ENCODE measurements at places on chromosomes 4 and X.

DNA sequence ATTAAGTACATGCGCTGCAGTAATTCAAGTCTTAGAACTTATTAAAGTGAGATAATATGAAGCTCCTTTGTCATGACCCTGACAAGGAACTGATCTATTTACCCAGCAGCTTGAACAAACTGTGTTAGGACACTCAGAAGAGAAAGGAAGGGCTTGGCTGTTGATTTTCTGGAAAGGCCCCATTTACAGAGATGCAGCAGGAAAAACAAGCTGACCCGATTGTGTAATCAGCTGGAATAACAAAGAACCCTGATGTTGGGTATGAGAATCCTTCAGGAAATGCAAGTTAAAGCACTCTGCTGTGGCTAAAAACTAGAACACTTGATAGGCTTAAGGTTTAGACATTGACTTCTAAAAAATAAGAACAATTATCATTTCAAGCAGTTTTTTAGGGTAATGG lies 64.8 kb downstream of the TBC1D9 start:
- no peaks in the 10 kb centered on the region for H3K4me1 ChIP-seq
- no peak for DNase-seq
- H3K36me3 ChIP-seq, result no peaks in the 10 kb centered on the region
- peaks cover 20% of the 10 kb centered on the region for H3K27me3 ChIP-seq

- peaks cover 43% of the 10 kb centered on the region for H3K4me1 ChIP-seq
- no peak overlapping the region for H3K27ac ChIP-seq
- H3K36me3 ChIP-seq, result peaks cover 11% of the 10 kb centered on the region
- no peaks in the 10 kb centered on the region for H3K27me3 ChIP-seq
- no peak for DNase-seq
These were observed 149.4 kb upstream of the KLF3 start for GRCh38 chr4:38514465-38515146.

- no peaks in the 10 kb centered on the region for H3K36me3 ChIP-seq
- no peak overlapping the region for H3K4me3 ChIP-seq
- H3K27ac ChIP-seq, result no peak overlapping the region
- no peaks in the 10 kb centered on the region for H3K4me1 ChIP-seq
- DNase-seq, result no peak
These were observed 59.9 kb downstream of the TRIML1 start for GRCh38 chr4:188198982-188199792.

DNA sequence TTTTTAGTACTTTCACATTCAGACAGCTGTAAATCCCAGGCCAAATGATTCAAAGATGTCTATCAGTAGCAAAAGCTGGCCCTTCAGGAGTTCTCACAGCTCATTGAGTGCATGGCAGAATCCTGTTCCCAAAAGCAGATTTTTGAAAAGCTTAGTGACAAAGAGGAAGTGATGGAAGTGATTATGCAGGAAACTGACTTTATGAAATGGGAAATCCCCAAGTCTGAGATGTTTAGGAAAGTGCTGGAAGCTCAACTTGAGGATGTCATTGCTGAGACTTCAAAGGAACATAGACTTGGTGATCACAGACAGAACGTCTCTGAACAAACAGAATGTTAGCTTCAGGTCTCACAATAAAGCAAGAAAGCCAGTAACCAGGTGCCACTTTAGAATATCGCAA lies 51.0 kb upstream of the CFAP47 start:
- no peaks in the 10 kb centered on the region for H3K4me1 ChIP-seq
- H3K27me3 ChIP-seq, result no peaks in the 10 kb centered on the region
- H3K27ac ChIP-seq, result no peak overlapping the region
- no peak for DNase-seq

- no peaks in the 10 kb centered on the region for H3K4me1 ChIP-seq
- H3K27me3 ChIP-seq, result no peaks in the 10 kb centered on the region
- no peak overlapping the region for H3K27ac ChIP-seq
- no peak for DNase-seq
- no peak overlapping the region for H3K4me3 ChIP-seq
These were observed 52.4 kb downstream of the PACRGL start for GRCh38 chr4:20752641-20753040.

GRCh38 chr4:176902710-176903323 lies 110.1 kb upstream of the VEGFC start:
- H3K4me1 ChIP-seq, result no peaks in the 10 kb centered on the region
- no peaks in the 10 kb centered on the region for H3K36me3 ChIP-seq
- DNase-seq, result no peak
- no peak overlapping the region for H3K4me3 ChIP-seq
- H3K27me3 ChIP-seq, result no peaks in the 10 kb centered on the region

DNA sequence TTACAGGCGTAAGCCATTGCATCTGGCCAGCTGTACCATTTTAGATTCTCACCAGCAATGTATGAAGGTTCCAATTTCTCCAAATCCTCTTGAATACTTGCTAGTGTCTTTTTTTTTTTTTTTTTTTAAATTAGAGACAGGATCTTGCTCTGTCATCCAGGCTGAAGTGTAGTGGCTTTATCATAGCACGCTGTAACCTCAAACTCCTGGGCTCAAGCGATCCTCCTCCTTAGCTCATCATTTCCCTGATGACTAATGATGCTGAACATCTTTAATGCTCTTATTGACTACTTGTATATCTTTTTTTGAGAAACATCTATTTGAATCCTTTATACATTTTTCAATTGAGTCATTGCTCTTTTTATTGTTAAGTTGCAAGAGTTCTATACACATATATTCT lies 40.3 kb downstream of the HDAC8 start:
- no peaks in the 10 kb centered on the region for H3K4me1 ChIP-seq
- H3K27ac ChIP-seq, result no peak overlapping the region
- no peaks in the 10 kb centered on the region for H3K36me3 ChIP-seq
- H3K27me3 ChIP-seq, result no peaks in the 10 kb centered on the region

- H3K4me3 ChIP-seq, result no peak overlapping the region
- H3K4me1 ChIP-seq, result no peaks in the 10 kb centered on the region
- no peak overlapping the region for H3K27ac ChIP-seq
These were observed 352.8 kb downstream of the MAPK10 start for GRCh38 chr4:86007042-86007441.

DNA sequence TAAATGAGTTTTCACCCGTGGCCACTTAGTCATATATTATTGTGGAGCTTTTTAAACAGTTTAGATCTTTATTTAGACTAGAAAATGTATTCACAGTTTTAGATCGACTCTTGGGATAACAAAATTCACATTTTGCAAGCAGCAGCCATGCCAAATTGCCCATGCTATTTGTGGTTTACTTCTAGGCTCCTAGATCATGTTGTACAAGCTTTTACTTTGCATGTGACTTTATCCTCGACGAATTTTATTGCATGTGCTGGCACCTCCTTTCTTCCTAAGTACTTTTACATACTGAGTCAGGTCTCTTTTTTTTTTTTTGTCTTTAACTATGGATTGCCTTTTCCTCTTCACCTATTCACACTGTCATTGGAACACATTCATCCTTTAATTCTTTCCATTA lies 23.2 kb downstream of the BBS12 start:
- H3K27ac ChIP-seq, result no peak overlapping the region
- no peaks in the 10 kb centered on the region for H3K4me1 ChIP-seq
- H3K36me3 ChIP-seq, result peaks cover 2% of the 10 kb centered on the region
- DNase-seq, result no peak
- H3K4me3 ChIP-seq, result no peak overlapping the region

DNA sequence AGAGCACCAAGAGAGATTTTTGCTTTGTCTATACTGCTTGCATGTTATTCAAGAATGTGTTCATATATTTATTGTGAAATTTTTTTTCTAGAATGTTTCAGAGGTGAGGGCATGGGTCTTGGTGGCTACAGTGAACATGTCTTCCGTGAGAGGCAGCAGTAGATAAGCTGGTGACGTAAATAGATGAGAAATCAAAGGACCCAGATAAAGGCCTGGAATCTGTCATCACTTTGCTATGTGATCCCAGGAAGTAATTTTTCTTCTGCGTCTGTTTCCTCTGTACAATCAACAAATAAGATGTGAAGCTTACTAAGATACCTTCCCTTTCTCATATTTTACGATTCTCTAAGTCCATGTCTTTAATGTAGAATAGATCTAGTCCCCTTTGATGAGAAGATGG lies 129.1 kb downstream of the COL4A6 start:
- no peak overlapping the region for H3K4me3 ChIP-seq
- no peaks in the 10 kb centered on the region for H3K27me3 ChIP-seq
- H3K36me3 ChIP-seq, result no peaks in the 10 kb centered on the region
- DNase-seq, result no peak
- no peak overlapping the region for H3K27ac ChIP-seq

GRCh38 chrX:15468036-15468435 lies 25.1 kb downstream of the PIR start:
- H3K27me3 ChIP-seq, result no peaks in the 10 kb centered on the region
- no peaks in the 10 kb centered on the region for H3K4me1 ChIP-seq
- no peak overlapping the region for H3K27ac ChIP-seq
- no peaks in the 10 kb centered on the region for H3K36me3 ChIP-seq

DNA sequence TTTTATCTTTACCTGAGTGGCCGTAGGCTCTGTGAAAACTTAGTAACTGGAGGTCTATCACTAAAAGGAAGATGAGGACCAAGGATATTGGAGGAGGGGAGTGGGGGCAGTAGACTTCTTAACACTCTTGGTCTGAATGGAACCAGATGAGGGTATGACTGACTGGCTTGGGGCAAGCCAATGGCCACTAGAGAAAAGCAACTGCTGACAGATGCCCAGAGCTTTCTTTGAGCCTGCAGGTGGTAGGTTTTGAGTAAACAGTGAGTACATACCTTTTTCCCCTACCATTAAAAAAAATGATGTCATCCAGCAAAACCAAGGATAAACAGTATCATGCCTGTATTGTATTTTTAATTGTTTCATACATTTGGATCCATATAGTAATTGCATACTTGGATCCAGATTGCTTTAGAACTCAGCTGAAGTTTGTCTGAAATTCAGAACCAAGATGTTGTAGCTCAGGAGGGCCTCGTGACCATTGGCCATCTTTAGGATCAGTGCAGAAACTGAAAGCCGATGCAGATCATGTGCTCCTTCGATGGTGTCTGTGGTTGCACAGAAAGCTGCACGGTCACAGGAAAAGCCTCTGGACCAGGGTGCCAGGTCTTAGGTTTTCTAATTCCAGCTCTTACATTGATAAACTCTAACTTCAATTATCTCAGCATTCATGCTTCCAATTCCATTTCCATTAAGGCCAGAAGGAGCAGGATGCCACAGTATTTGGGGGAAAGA lies 131.0 kb downstream of the PDGFRA start:
- no peak for DNase-seq
- peaks cover 2% of the 10 kb centered on the region for H3K36me3 ChIP-seq
- H3K4me1 ChIP-seq, result no peaks in the 10 kb centered on the region
- H3K4me3 ChIP-seq, result no peak overlapping the region
- H3K27ac ChIP-seq, result no peak overlapping the region

GRCh38 chr4:19304028-19304427 lies 947.7 kb upstream of the SLIT2 start:
- H3K4me3 ChIP-seq, result no peak overlapping the region
- DNase-seq, result no peak
- no peaks in the 10 kb centered on the region for H3K36me3 ChIP-seq
- no peaks in the 10 kb centered on the region for H3K4me1 ChIP-seq
- H3K27me3 ChIP-seq, result no peaks in the 10 kb centered on the region
- no peak overlapping the region for H3K27ac ChIP-seq

DNA sequence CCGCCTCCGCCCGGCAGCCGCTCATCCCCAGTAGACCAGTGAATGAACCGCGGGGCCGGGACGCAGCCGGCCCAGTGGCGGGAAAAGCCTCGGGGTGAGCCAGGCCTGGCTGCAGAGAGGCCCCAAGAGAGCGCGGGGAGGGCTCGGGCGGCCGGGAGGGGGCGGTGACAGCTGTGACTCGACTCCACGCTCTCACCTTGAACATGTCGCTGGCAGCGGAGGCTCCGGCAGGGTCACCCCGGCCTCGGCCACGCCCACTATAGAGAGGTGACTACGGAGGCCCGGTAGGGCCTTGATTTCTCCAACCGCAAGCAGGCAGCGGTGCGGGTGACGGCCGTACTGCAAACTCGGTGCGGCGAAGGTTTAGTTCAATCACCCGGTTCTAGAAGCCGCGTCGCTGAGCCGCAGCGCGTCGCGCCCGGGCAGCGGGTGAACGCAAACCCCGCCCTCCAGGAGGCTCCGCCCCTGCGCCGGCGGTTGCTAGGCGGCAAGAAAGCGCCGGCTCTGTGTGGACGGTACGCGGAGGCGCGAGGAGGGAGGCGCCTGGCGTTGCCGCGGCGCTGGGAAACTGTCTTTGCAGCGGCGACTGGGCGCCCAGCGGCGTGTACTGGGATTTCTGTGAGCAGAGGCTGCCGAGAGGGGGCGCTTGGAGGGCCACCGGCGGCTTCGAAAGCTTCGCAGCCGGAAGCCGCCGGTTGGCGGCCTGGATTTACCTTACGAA lies at the start of the genes APOO and CXorf58:
APOO (minus strand) TSS at position 441 of the 721 bp plus-strand sequence; CDS start at position 205, 236 bp downstream.
CXorf58 (plus strand) TSS at position 509 of the 721 bp plus-strand sequence. CDS start 2,297 bp downstream, outside the sequence.
- peaks cover 6% of the 10 kb centered on the region for H3K4me1 ChIP-seq
- H3K36me3 ChIP-seq, result peaks cover 10% of the 10 kb centered on the region
- peak within 1 kb of the TSS; percentile 87 for H3K27ac ChIP-seq
- no peaks in the 10 kb centered on the region for H3K27me3 ChIP-seq
- DNase-seq, result peak; percentile 86

DNA sequence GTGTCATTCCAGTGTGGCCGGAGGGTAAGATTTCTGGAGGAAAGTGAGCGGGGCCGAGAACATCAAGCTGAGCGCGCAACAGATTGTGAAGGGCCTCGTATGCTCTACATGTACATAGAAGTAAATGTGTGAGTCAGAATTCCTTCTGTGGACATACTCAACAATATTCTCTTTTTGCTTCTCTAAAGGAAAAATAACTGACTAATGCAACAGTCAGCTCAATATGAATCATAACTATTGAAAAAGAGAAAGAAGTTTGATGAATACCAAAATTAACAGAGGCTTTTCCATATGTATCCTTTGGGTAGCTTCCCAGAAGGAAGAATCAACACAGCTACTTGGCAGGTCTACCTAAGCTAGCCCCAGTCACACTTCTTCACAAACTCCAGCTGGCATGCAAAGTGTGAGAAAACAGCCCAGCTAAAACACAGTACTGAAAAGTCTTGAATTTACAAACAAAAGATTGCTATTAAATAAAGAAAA lies 87.5 kb upstream of the ZFP42 start:
- H3K27ac ChIP-seq, result no peak overlapping the region
- no peaks in the 10 kb centered on the region for H3K4me1 ChIP-seq
- no peak for DNase-seq

GRCh38 chr4:152535360-152535902 lies 461 bp downstream of the FBXW7 start:
- peaks cover 33% of the 10 kb centered on the region for H3K36me3 ChIP-seq
- H3K27ac ChIP-seq, result peak overlapping the region; percentile 97
- H3K27me3 ChIP-seq, result no peaks in the 10 kb centered on the region
- peaks cover 57% of the 10 kb centered on the region for H3K4me1 ChIP-seq
- peak overlapping the region; percentile 100 for H3K4me3 ChIP-seq
- DNase-seq, result peak; percentile 37

- peaks cover 3% of the 10 kb centered on the region for H3K36me3 ChIP-seq
- no peak overlapping the region for H3K4me3 ChIP-seq
- DNase-seq, result no peak
- no peaks in the 10 kb centered on the region for H3K4me1 ChIP-seq
These were observed 38.9 kb upstream of the MAB21L2 start for GRCh38 chr4:150543042-150543441.

GRCh38 chr4:89562746-89563145 lies 255.1 kb upstream of the GPRIN3 start:
- no peak overlapping the region for H3K4me3 ChIP-seq
- no peak overlapping the region for H3K27ac ChIP-seq
- H3K36me3 ChIP-seq, result no peaks in the 10 kb centered on the region
- H3K4me1 ChIP-seq, result no peaks in the 10 kb centered on the region
- H3K27me3 ChIP-seq, result peaks cover 21% of the 10 kb centered on the region

- peak overlapping the region; percentile 98 for H3K27ac ChIP-seq
- peaks cover 3% of the 10 kb centered on the region for H3K36me3 ChIP-seq
These were observed 32.2 kb downstream of the TBC1D14 start for GRCh38 chr4:6941796-6942195.
